ENCODE measurements at places on chromosomes 12 and 14.

- no peak for DNase-seq
Measured at GRCh38 chr14:61866932-61867920, 105.0 kb downstream of the SNAPC1 start.

- no peak for DNase-seq
Measured at GRCh38 chr12:112498580-112498979, 79.8 kb downstream of the PTPN11 start.

- no peak for DNase-seq
Measured at GRCh38 chr12:121352682-121353018, 439 bp upstream of the ANAPC5 start.

DNA sequence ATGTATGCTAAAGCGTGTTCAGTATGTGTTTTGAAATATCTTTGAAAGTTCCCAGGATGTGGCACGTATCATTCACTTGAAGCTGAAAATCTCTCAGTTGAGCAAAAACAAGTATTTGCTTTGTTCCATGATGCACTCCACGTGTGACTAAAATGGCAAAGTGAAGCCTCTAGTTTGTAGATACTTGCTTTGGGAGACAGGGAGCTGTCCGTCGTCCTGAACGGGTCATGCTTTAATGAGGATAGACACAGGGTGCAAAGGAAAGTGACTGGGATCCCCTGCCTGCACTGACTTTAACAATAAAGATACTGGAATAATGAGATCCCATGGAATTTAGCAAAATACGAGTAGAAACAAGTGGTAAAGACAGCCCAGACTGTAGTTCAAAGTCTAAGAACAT is 991.4 kb downstream of the NRXN3 start:
- DNase-seq, result no peak

DNA sequence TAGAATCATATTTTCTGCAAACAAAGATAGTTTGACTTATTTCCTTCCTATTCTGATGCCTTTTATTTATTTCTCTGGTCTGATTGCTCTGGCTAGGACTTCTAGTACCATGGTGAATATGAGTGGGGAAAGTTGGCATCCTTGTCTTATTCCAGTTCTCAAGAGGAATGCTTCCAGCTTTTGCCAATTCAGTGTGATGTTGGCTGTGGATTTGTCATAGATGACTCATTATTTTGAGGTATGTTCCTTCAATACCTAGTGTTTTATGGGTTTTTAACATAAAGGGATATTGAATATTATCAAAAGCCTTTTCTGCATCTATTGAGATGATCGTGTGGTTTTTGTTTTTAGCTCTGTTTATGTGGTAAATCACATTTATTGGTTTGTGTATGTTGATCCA is 139.4 kb upstream of the CNTN1 start:
- DNase-seq, result no peak

DNA sequence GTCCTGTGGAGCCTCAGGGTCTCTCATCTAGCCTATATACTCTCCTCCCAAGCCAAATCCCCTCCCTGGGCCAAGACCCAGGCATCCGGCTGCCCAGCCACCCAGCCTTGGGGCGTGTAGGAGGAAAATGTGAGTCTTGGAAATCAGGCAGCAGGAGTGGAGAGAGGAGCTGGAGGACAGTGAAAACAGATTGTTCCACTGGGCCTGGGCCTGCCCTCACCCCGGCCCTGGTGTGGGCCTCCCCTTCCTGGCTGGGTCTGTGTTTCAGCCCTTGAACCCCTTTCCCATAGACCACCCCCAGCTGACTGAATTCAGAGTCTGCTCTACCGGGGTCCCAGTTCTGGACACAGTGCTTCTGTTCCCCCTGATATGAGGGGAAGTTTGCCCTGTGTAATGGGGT is 6.7 kb downstream of the ITGA5 start:
- no peak for DNase-seq

DNA sequence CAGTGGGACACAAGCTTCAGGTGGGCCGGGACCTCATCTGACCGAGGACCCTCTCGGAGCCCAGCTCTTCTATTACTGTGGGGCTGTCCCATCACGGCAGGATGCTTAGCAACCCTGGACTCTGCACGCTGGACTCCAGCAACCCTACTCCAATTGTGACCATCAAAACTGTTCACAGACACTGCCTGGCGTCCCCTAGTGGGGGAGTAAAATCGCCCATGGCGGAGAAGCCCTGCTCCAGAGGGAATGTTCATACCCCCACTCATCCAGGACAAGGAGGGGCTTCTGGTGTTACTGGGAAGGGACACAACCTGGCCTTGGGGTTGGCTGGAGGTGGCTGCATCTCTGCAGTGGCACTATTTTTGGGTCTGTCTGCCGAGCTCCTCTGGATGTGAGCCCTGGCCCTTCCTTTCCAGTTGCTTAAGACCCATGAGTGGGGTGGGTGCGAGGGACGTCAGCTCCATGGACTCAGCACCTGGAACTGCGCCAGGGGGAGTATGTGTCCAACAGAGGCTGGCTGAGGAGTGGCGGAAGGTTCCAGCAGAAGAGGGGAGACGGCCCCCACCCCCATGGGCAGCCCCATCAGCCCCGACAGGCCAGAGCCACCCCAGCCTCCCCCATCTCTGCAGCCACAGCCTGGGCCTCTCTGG is 103.8 kb downstream of the RFLNA start:
- no peak for DNase-seq

GRCh38 chr12:85779768-85780167 is 56.4 kb downstream of the RASSF9 start:
- no peak for DNase-seq

- DNase-seq, result no peak
Measured at GRCh38 chr12:79532907-79533288, 157.9 kb downstream of the PAWR start.

DNA sequence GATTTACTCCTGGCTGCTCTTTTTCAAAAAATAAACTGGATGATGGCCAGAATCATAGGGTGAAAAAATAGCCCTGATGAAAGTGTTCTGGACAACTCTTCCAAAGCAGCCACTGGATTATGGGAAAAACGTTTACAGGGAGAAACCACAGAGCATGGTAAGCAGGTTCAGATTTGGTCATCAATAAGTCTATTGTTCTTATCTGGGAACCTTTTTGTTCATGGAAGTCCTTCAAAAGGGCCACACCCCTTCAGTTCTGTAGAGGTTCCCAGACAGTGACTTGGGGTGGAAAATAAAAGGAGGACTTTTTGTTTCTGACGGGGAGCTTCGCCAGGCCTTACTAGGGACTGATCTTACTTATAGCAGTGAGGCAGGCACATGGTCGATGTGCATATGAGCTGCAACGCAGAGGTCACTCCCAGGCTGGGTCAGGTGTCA is 117.4 kb upstream of the SLC38A2 start:
- no peak for DNase-seq

DNA sequence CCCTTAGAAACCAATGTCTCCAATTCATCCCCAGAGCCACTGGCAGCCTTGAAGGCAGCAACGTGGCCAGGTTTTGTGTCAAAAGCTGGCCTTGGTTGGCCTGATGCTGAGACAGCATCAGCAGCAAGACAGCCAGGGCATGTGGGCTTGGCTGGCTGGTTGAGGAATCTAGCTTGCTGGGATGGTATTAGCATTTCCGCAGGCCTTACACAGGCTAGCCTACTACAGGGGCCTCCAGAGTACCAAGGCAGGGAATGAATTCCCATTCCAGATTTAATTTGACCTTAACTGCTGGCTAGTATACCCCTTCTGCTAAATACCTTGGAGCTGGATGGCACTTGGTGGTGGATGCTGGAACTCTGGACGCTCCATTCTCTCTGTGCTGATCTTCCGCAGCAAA is 15.8 kb downstream of the NGDN start:
- DNase-seq, result no peak

DNA sequence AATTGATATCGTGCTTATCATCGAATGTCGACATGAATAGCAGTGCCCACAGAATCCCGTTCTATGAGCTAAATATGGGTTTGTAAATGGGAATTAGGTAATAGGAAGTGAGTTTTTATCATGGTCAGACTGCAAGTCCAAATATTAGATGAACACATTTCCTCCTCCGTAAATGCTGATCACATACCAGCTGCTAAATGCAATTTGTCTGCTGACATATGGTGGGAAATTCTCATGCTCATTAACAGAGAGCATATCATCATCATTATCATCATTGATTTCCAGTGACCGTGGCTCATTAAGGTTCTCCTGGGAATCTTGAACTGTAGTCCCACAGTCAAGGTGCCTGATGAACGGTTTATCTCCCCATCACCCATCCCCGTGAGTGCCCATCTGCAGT is 998.8 kb upstream of the TMEM132C start:
- no peak for DNase-seq

DNA sequence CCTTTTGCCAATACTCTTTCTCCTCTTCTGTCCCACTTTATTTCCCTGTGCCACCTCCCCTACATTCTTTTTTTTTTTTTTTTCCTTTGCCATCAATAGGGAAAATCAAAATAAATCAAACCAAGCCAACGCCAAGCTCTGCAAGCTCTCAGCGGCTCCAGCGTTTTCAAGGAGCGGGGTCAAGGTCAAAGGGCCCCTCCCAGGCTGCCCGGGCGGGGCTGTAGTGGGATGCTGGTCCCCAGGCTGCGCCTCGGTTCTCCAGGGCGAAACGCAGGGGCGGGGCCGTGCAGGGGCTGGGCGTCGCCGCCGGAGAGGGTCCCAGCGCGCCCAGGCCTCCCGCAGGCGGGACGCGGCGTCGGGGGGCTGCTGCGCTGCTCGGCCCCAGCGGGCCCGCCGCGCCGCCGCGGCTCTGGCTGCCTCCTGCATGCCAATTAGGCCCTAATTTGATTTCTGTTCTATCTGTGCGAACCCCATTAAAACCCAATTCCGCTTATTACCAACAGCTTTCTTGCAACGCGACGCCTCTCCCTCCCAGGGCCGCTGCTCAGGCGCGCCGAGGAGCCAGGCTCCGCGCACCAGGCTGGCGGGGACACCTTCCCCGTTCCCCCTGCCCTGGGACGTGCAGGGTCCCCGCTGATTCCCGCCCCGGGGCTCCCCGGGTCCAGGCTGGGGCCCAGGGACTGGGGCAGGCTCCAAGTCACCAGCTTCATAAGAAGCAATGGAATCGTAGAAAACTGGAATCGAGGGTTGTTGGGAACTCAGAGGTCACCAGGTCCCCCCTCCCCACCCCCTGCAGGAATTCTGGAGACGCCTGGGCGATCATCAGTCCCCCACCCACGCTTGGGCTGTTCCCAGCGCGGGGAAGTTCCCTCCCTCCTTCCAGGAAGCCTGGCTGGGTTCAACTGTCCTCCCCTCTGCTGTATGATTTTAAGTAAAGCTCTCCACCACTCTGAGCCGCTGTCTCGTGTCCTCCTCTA is 50.7 kb upstream of the MAP1LC3B2 start:
- DNase-seq, result peak; percentile 18

- DNase-seq, result peak; percentile 35
Measured at GRCh38 chr12:56487448-56488040, 417 bp downstream of the GLS2 start.

- DNase-seq, result no peak
Measured at GRCh38 chr12:90020436-90020835, 311.8 kb upstream of the ATP2B1 start.

- no peak for DNase-seq
Measured at GRCh38 chr14:22513066-22513812, 75.8 kb downstream of the DAD1 start.

DNA sequence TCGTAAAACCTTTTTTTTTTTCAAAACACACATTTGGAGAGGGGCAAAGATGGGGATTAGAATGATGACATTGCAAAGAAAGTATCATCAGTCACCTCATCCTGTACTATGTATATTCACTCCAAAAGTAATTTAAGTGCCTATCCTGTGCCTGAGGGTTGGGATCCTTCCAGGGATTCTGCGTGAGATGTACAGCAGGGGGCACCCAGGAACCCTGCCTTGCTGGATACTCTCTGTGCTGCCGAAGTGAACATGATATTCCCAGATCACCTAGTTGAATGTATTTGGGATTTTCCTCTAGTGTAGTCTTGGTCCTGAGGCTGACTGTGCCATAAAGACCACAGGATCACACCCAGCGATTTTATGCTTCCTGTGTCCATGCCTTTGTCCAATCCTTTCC is 372.7 kb downstream of the IPO8 start:
- no peak for DNase-seq

DNA sequence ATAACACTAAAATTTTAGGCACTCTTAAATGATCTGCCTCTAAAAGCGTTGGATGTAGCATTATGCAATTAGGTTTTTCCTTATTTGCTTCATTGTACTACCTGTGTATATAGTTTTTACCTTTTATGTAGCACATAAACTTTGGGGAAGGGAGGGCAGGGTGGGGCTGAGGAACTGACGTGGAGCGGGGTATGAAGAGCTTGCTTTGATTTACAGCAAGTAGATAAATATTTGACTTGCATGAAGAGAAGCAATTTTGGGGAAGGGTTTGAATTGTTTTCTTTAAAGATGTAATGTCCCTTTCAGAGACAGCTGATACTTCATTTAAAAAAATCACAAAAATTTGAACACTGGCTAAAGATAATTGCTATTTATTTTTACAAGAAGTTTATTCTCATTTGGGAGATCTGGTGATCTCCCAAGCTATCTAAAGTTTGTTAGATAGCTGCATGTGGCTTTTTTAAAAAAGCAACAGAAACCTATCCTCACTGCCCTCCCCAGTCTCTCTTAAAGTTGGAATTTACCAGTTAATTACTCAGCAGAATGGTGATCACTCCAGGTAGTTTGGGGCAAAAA is 4.1 kb downstream of the CDKN1B start:
- no peak for DNase-seq

- DNase-seq, result no peak
Measured at GRCh38 chr14:57610631-57611030, 117.0 kb upstream of the CCDC198 start.

DNA sequence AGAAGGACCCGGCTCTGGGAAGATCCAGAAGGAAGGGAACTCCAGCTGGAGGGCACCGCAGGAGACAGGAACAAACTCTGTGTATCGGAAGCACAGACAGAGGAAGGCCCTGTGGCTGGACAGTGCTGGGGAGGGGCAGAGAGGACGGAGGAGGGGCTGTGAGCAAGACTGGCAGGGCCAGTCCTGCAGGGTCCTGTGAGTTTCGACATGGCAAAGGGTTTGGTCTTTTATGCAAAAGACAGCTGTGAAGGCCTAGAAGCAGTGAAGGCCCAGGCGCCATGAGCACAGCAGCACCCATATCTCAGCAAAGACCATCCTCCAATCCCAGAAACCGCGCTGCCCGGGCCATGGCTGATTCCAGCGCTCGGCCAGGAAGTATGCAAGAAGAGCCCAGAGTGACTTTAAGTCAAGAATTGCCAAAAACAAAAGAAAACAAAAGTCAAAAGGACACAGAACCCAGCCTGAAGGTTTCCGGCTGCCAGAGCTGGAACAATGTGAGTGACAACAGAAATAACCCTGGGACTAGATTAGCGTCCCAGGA is 126.5 kb downstream of the NCOR2 start:
- DNase-seq, result no peak

Measured in GM12891 (cell line).